ENCODE measurements at places on chromosomes 12 and 14. TPM values are rescaled to one million over a fixed set of nuclear protein-coding genes. Genes with fewer than 3 reads are reported as not detected.

The DPF3 gene
- total RNA-seq = 0.31 TPM

DNA sequence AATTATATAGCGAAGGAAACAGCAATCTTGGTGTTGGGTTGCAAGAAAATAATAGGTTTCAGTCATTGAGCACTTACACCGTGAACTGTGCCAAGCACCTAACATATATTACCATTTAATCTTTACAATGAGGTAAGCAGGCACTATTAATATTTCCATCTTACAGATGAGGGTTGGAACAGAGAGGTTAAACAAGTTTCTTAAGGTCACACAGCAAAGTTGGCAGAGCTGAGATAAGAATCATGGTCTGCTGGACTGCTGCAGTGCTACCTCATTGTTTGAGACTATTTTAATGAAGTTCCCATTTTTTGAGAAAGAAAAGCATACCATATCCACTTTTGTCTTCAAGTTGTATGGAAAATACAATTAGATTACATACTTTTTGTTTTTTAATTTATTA lies 1.7 kb downstream of the ERG28 start:
- DNase-seq = no peak

- DNase-seq = no peak
These were observed 165.7 kb downstream of the TBX5 start for GRCh38 chr12:114240288-114240687.

DNA sequence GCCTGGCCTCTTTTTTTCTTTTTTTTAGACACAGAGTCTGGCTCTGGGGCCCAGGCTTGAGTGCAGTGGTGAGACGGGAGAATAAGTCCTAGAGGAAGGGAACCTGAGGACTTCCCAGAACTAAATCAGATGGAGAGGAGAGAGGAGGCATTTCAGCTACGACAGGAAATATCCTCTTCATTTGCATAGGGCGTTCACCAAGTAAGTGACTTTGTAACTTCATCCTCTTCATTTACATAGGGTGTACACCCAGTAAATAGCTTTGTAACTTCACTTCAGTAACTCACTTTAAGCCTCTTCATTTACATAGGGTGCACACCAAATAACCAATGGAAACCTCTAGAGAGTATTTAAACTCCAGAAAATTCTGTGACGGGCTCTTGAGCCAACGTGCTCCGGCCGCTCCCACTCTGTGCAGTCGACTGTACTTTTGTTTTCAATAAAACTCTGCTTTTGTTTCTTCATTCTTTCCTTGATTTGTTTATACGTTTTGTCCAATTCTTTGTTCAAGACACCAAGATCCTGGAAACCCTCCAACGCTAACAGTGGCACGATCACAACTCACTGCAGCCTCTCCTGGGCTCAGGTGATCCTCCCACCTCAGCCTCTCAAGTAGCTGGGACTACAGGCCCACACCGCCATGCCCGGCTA lies 21.4 kb upstream of the ANKRD9 start:
- no peak for DNase-seq

- no peak for DNase-seq
These were observed 52.8 kb upstream of the SRSF5 start for GRCh38 chr14:69713993-69714679.

GRCh38 chr12:82408844-82409243 lies 50.5 kb downstream of the METTL25 start:
- DNase-seq = no peak

DNA sequence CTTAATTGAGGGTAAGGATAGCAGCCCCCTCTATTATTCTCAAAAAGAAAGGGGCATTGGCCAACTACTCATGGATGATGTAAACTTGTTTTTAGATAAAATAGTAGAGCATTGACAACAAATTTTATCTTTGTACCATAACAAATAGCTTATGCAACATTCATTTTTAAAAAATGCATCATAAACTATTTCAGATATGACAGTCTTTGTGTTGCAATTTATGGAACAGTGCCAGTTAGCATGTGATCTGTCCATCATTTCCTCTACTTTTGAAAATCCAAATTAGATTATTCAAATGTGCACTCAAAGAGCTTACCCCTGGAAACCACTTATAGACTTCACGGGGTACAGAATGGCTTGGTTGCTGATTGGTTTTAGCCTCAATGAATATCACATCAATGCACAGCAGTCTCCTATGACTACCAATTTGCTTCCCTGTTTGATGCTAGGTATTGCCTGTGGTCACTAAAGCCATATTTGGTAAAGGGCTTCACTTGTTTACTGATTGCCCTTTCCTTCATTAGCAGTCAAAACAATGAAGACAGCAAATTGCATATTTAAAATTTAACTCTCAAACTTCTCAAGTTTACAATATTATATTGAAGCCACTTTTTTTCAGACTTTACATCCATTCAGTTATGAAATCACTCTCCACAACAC lies 274.9 kb upstream of the MGAT4C start:
- no peak for DNase-seq

Measured in CD4-positive, alpha-beta T cell (primary cell).